CD8-positive, alpha-beta memory T cell (primary cell): ENCODE measurements at places on chromosomes 5 and 9.

- DNase-seq: no peak
Observed at GRCh38 chr9:5470816-5471215, 20.5 kb downstream of the CD274 start.

GRCh38 chr9:4292781-4293180, 7.1 kb downstream of the GLIS3 start:
- no peak for DNase-seq

- DNase-seq: no peak
Observed at GRCh38 chr9:37730839-37731238, 22.8 kb upstream of the TRMT10B start.

GRCh38 chr5:15772131-15772530, 272.2 kb downstream of the FBXL7 start:
- no peak for DNase-seq

GRCh38 chr5:127320032-127320965, 29.7 kb downstream of the MEGF10 start:
- no peak for DNase-seq

- no peak for DNase-seq
Observed at GRCh38 chr5:44454002-44454401, 64.8 kb upstream of the FGF10 start.
